ENCODE measurements at places on chromosomes 3 and 15.

GRCh38 chr3:101674518-101674917 lies 2.4 kb downstream of the ZBTB11 start:
- DNase-seq: no peak

GRCh38 chr3:39476783-39477182 lies 9.3 kb downstream of the MOBP start:
- DNase-seq: no peak

DNA sequence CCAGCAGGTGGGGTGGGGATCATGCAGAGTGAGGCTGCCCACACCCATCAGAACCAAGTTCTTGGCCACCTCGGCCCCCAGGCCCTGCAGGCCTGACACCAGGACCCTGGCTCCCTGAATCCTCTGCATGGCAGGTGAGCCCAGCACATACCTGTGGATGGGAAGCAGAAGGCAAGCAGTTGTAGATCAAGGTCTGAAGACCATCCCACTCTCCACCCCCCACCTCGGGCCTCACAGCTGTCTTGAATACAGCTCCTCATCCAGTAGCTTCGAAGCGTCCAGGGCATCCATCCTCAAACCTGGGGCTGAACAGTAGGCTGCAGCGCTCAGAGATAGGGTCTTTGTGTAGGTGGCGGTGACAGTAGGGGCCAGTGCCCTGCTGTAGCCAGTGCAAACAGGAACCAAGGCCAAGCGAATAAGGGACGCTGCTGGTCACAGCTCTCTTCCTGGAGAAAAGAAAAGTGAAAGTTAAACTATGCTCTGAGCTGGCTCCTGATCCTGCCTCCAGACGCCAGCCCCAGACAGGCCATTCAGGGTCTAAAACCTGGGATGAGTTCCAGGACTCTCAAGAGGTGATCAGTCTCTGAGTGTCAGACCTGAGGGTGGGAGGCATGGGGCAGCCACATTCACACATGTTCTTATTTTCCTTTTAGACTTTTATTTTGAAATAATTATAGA lies at the start of gene UBA7:
Gene UBA7 (minus strand): TSS at position 457 of the 678 bp plus-strand sequence. CDS start 166 bp downstream, at position 291.
- DNase-seq: no peak

DNA sequence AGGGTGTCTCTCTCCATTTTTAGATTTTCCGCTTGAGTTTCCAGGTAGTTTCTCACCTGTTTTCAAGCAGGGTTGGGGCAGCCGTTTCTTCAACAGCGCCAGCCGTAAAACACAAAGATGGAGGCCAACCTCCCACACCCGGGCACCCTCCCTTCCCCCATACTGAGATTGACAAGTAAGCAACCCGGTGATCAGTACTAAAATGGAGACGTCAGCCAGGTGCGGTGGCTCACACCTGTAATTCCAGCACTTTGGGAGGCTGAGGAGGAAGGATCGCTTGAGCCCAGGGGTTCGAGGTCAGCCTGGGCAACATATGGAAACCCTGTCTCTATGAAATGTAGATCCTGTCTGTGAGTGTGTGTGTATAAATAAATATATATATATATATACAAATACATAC lies 903 bp upstream of the ZSCAN2 start:
- DNase-seq: no peak

All from RKO (cell line).